ENCODE measurements at places on chromosomes 5 and 9. TPM values are rescaled to one million over a fixed set of nuclear protein-coding genes. Genes with fewer than 3 reads are reported as not detected.

PCDHA8 gene
- 1.4 TPM for total RNA-seq

DNA sequence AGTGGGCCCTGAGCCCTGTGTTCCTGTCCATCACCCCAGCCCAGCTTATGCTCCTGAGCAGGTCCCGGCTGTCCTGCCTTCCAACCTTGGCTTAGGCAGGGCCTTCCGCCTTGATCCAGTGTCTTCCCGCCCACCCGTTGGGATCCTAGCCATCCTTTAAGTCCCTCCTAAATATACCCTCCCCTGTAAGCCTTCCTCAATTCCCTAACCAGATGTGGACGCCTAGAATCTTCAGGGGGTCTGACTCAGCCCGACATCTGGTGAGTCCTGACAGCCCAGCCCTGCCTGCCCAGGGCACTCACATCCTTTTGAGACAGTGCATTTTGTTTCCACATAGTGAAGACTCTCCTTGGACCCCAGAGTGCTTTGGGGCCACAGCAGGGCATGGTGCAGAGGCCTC is 23.7 kb downstream of the SLC6A7 start:
- no peaks in the 10 kb centered on the region for H3K27me3 ChIP-seq
- H3K27ac ChIP-seq, result no peak overlapping the region
- DNase-seq, result no peak
- no peak overlapping the region for H3K4me3 ChIP-seq
- peaks cover 11% of the 10 kb centered on the region for H3K4me1 ChIP-seq

DNA sequence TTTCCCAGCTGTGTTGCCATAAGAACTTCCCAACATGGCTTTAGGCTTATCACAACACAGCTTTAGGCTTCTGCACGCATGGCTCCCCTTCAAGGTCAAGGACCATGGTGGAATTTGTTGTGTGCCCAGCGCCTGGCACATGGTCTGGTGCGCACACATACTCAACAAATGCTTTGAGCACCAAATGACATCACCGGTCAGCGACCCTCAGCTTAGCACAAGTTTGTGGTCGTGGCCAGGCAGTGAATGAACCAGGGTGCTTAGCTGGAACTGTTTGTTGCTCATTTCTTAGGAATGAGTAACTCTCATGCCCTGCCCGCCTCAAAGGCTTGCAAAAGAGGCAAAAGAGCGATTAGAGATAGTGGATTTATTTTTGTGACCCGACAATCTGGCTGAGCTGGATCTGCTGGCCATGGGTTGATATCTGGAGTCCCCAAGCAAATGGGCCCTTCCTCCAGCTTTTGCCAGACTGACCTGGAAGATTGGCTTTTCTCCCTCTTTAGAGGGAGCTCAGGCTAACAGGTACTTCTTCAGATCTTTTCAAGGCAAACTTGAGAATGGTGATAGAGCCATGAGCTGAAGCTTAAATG is 58.9 kb downstream of the DAP start:
- no peaks in the 10 kb centered on the region for H3K36me3 ChIP-seq
- no peak overlapping the region for H3K27ac ChIP-seq
- peaks cover 22% of the 10 kb centered on the region for H3K4me1 ChIP-seq
- H3K27me3 ChIP-seq, result no peaks in the 10 kb centered on the region

DNA sequence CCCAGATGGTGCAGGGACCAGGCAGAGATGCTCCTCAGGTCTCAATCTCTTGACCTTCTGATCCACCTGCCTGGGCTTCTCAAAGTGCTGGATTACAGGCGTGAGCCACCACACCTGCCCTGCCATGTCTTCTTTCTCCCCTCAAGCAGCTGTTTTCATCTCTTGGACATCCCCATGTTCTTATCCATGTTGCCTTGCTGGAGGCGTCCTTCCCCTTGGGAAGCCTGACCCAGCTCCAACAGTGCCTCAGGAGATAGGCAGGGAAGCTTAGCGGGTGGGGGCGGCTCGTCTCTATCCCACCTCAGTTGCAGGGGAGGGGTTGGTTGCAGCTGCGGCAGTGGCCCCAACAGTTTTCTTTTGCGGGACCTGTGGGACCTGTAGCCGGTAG is 24.7 kb upstream of the SPATA31E1 start:
- H3K36me3 ChIP-seq, result no peaks in the 10 kb centered on the region
- H3K27me3 ChIP-seq, result no peaks in the 10 kb centered on the region
- no peak overlapping the region for H3K4me3 ChIP-seq
- DNase-seq, result no peak

- H3K4me3 ChIP-seq, result no peak overlapping the region
- DNase-seq, result no peak
- peaks cover 5% of the 10 kb centered on the region for H3K4me1 ChIP-seq
- no peaks in the 10 kb centered on the region for H3K27me3 ChIP-seq
- H3K36me3 ChIP-seq, result no peaks in the 10 kb centered on the region
- H3K27ac ChIP-seq, result no peak overlapping the region
These were observed 516.5 kb downstream of the ACTL7B start for GRCh38 chr9:108339251-108339650.

GRCh38 chr9:122389195-122389594 is 18.4 kb downstream of the PTGS1 start:
- no peak overlapping the region for H3K27ac ChIP-seq
- H3K4me3 ChIP-seq, result no peak overlapping the region
- DNase-seq, result no peak
- no peaks in the 10 kb centered on the region for H3K36me3 ChIP-seq
